ENCODE measurements at places on chromosomes 7 and 10. TPM values are rescaled to one million over a fixed set of nuclear protein-coding genes. Genes with fewer than 3 reads are reported as not detected.

KCNMA1 gene
- total RNA-seq, result 0.31 TPM

FGL2 gene
- total RNA-seq, result 3.1 TPM

ZNF804B gene
- total RNA-seq, result not detected

PRRT4 gene
- 0.22 TPM for total RNA-seq

LRMDA gene
- not detected for total RNA-seq

GJD4 gene
- not detected for total RNA-seq

RGR gene
- not detected for total RNA-seq

CHPF2 gene
- 36.6 TPM for total RNA-seq

SFTPA1 gene
- not detected for total RNA-seq
